ENCODE measurements at places on chromosomes 5 and 9. TPM values are rescaled to one million over a fixed set of nuclear protein-coding genes. Genes with fewer than 3 reads are reported as not detected.

ANKRD34B gene
- 0.16 TPM for total RNA-seq

DNA sequence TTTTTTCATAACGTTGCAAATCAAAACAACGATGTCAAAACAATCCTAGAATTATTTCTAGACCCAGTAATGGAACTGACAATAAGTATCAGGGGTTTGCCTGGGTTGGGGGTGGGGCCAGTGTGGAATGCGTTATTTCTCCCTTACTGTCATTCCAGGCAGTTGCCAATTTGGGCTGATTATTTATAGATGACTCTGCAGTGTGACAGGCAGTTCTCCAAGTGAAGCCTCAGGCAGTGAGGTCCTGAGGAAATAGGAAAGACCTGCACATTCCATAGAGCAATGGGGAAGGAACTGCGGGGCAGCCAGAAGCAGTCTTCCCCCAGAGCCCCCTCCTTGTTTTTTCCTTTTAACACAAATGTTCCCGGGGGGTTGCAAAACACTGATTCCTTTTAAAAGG lies 179.0 kb downstream of the YTHDC2 start:
- no peak for DNase-seq

GRCh38 chr5:142981886-142982820 lies 212.0 kb downstream of the ARHGAP26 start:
- peak; percentile 78 for DNase-seq

GRCh38 chr5:69502367-69502766 lies 9.8 kb downstream of the OCLN start:
- DNase-seq, result no peak

DNA sequence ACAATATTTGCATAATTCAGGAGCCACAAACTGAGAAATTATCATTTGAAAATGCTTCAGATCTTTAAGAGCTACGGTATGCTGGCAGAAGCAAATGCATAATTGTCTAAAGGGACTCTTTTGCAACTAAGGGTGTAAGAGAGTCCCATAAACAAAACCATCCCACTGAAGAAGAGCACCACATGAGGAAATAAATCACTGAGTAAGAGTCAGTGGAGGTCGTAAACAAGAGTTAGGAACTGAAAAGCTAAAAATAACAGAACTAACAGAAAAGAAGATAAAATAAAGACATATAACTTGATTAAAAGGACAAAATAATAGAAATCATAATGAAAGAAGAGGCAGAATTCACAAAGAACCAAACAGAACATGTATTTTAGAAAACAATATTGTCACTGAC lies 3.5 kb upstream of the SMC2 start:
- no peak for DNase-seq

SEMA5A gene
- 11.2 TPM for total RNA-seq

GRCh38 chr5:35229076-35230037 lies 930 bp downstream of the PRLR start:
- DNase-seq, result no peak

ECSCR gene
- total RNA-seq, result 5.5 TPM

DNA sequence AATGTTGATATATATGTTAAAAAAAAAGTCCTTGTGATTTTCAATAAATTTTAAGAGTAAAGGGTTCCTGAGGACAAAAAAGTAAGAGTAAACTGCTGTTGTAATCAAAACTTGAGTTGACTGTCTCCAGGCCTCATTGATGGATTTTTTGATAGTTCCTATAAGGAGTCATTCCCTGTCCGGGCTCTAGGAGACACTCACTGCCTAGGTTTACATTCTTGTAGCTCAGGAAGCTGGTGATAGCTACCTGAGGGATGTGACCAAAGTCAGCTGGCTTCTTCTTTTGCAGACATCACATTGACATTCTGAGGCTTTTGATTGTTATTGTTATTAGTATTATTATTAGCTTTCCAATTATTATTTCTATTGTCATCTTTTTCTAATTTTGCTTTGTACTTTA lies 116.5 kb upstream of the FBXL7 start:
- no peak for DNase-seq

DNA sequence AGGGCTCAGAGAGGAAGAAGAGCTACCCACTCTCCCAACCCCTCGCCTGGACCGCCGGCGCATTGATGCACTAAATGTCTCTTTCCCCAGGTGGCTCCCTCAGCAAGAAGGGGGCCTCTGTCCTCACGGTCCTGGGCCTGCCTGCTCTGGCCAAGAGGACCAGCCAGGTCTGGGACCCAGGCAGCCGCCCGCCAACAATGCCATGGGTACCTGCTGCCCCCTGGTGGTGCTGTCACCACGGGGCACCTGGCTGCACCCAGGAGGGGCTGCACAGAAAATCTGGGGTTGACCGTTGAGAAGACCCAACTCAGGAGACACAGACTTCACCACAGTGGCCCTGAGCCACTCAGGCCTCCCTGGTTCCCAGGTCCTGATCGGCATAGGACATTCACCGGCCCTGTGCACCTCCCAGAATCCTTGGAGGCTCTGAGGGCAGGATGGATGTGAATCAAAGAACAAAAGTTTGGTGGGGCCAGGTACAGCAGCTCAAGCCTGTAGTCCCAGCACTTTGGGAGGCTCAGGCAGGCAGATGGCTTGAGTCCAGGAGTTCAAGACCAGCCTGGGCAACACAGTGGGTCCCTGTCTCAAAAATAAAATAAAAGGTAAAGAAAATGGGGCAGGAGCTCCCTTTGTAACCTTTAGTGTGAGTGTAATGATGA lies 2.4 kb upstream of the VAV2 start:
- DNase-seq, result peak; percentile 33

DNA sequence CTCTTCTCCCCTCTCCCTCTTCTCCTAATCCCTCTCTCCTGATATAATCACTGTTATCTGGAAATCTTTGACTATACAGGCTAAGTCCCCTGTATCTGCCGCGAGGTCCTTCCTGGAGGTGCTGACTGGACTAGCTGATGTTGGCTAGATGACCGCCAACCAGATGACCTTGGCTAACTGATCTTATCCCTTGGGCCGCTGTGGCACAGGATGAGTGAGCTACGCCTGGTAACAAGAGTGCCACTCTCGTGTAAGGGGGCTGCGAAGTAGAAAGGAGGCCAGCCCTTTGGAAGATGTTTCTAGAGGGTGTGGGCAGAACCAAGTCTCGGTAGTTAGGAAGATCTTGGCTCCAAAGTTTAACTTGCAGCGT lies 345 bp upstream of the PRRC1 start:
- DNase-seq, result no peak

POLR3G gene
- total RNA-seq, result 4.5 TPM

C1QTNF2 gene
- total RNA-seq, result 3.1 TPM

GRCh38 chr5:159855476-159856191 lies 60.6 kb upstream of the ADRA1B start:
- no peak for DNase-seq

PCDHGC5 gene
- total RNA-seq, result 6.2 TPM

GRCh38 chr5:111779260-111779921 lies 22.4 kb upstream of the NREP start:
- no peak for DNase-seq

- no peak for DNase-seq
Measured at GRCh38 chr9:33082538-33083326, 6.3 kb upstream of the SMU1 start.

GRCh38 chr5:2805080-2805479 lies 53.6 kb upstream of the IRX2 start:
- DNase-seq, result no peak

DNA sequence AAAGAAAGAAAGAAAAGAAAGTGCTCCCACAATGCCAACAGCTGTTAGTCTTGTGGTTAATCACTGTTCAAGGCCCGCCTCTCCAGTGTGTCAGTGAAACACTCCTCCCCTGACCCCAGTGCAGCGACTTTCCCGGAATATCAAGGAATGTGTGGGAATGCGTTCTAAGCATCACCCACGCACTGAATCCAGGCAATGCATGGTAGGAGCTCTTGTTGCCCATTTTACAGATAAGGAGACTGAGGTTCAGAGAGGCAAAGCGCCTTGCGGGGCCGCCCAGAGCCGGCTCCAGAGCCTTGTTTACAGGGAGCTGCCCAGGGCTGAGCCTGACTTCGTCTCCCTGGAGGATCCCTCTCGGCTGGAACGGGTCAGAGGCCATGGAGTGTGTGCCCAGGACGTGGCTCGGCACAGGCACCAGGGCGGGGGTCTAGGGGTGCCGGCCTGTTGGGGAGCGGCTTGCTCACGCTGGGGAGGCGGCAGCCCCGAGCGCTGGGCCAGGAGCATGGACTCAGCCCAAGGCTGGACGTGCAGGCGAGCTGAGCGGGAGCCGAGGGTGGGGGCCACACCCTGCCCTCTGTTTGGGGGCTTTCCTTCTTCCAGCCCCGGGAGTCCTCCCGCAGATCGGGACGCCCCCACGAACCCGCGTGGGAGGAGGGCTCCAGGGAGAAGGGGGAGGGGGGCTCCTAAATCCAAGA lies 823 bp downstream of the ST6GALNAC6 start:
- no peak for DNase-seq
